ENCODE measurements at places on chromosomes 13 and 19. TPM values are rescaled to one million over a fixed set of nuclear protein-coding genes. Genes with fewer than 3 reads are reported as not detected.
A peak's percentile ranks its signal among the peaks of the same experiment; 100 is the strongest.

DNA sequence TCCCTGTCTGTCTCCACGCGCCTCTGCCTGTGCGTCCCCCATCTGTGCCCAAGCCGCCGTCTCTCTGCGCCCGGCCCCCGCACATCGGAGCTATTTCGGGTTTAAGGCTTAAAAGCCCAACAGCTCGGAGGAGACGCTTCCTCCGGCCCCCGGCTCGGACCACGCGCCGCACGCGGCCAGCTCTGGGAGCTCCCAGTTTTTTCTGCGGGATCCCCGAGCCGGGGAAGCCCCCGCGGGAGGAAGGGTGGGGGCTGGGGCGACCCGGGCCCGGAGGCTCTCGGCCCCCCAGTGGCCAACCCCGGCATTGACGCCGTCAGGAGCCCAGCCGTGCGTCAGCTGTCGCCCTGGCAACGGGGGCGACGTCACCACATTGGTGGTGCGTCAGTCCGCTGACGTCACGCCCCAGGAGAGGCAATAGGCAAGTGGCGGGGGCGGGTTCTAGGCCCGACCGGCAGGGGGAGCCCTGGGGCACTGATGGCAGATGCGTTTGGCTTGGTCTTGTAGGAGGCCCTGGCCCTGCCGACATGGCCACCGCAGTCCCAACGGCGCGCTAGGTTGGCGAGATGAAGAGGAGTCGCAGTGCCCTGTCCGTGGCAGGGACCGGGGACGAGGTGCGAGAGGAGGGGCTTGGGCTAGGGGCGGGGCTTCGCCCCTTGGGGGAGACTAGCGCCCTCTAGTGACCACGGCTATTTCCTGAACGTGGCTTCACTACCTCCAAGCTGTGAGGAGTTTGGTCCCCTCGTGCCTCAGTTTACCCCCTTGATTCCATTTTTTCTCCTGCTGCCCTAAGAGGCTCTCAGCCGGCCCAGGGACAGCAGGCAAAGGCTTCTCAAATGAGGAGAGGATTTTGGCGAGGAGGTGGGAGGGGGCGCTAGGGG, 3.7 kb upstream of the PDE4A start:
- H3K36me3 ChIP-seq, result no peaks in the 10 kb centered on the region
- H3K27me3 ChIP-seq, result no peaks in the 10 kb centered on the region
- H3K4me1 ChIP-seq, result peaks cover 82% of the 10 kb centered on the region
- H3K4me3 ChIP-seq, result peak overlapping the region; percentile 69

- H3K27ac ChIP-seq, result no peak overlapping the region
- no peak overlapping the region for H3K4me3 ChIP-seq
- no peak for DNase-seq
- no peaks in the 10 kb centered on the region for H3K36me3 ChIP-seq
- no peaks in the 10 kb centered on the region for H3K4me1 ChIP-seq
- H3K27me3 ChIP-seq, result no peaks in the 10 kb centered on the region
Measured at GRCh38 chr13:29453617-29454011, 141.9 kb downstream of the SLC7A1 start.

Gene ACP7
- not detected for total RNA-seq

Gene PEG3
- total RNA-seq, result not detected

GRCh38 chr19:55116859-55117662, at the start of gene PPP1R12C:
Gene PPP1R12C, minus strand, starts transcription at chr19:55117637. Its CDS starts 94 bp downstream, at chr19:55117543.
- peaks cover 7% of the 10 kb centered on the region for H3K36me3 ChIP-seq
- peaks cover 44% of the 10 kb centered on the region for H3K4me1 ChIP-seq
- no peaks in the 10 kb centered on the region for H3K27me3 ChIP-seq

Measured in B cell (primary cell).